Stimulated activated CD4-positive, alpha-beta T cell treated with anti-CD3 and anti-CD28 coated beads, Interleukin-4, amount 100 ng/mL, for 48 hours (primary cell): ENCODE measurements at places on chromosomes 6 and 20.

GRCh38 chr6:15709651-15710269 is 46.9 kb upstream of the DTNBP1 start:
- no peak for DNase-seq

- no peak for DNase-seq
These were observed 96.9 kb downstream of the THBS2 start for GRCh38 chr6:169156793-169157147.

DNA sequence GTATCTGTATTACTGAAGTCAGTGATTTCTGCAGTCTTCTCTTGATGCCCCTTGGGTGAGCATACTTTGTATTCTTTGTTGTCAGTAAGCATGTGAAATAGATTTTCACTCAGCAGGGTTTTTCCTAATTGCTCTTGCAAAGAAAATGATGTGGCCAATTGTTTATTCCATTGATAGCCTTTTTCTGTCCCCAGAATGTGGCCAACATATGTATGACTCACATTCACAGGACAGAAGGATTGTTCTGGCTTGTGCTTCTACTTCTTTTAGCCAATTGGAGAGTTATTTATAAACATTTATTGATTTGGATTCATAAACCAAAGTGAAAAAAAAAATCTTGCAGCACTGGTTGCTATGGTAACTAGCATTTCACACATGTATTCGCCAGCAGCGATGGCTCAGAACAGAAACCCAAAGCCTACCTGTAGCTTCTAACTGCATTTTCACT is 54.4 kb upstream of the RBM24 start:
- DNase-seq: no peak

GRCh38 chr6:89999945-90000825 is 105.9 kb downstream of the GJA10 start:
- DNase-seq: no peak

DNA sequence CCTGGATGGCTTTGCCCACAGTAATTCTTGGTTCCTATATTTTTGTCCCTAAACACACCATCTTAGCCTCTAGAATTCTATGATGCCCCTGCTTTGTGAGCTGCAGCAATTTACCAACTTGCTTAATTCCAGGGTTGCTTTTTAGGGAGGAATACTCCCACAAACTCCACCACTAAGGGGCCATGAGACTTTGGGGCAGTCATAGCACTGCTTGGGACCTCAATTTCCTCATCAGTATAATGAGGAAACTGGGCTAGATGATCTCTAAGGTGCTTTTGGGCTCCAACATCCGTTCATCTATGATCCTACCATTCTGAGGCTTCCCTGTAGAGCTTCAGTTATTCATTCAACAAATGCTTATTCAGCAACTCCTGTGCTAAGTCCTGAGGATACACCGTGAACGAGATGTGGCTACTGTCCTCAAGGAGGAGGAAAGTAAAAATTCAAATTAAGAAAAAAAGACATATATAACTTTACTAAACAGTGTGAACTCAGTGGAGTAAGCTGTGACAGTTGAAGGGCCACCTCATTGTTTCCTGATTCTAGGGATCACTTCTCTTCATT is 75.3 kb downstream of the PRDM1 start:
- DNase-seq: no peak

DNA sequence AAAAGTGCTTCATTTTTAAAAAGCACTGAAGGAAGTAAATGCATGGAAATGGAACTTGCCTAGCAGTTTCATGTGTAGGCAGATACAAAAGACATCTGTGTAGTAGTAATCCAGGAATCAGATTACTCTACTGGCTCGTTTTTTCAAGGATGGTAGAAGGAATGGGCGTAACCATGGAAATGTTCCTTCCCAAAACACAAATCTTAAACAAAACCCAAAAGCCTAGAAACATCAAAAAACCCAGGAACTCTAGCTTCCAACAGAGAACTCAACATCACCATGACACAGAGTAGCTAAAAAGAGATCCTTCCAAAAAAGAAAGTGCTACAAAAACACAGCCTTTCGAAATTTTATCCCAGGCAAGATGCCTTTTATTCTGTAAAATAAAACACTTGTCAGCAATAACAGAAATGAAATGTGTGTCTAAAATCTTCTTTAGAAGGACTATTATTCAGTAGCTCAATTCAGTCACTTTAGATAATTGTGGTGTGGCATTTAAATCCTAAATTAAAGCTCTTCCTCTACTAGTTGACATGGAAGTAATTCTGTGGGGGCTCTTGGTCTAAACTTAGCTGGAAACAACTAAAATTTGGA is 81.7 kb downstream of the FAM217A start:
- DNase-seq: no peak

GRCh38 chr6:127190552-127190951 is 72.1 kb downstream of the RSPO3 start:
- no peak for DNase-seq

GRCh38 chr20:5003626-5004025 is 2.3 kb upstream of the SLC23A2 start:
- DNase-seq: no peak

GRCh38 chr6:169779092-169779815 is 27.8 kb downstream of the ERMARD start:
- DNase-seq: no peak

- no peak for DNase-seq
These were observed 143.0 kb upstream of the PTPN1 start for GRCh38 chr20:50367104-50367674.
